Neural crest cell (in vitro differentiated cells): ENCODE measurements at places on chromosomes 5 and 9. TPM values are rescaled to one million over a fixed set of nuclear protein-coding genes. Genes with fewer than 3 reads are reported as not detected.

- peak; percentile 7 for DNase-seq
Observed at GRCh38 chr5:159310511-159310910, 19.8 kb downstream of the IL12B start.

- DNase-seq, result no peak
Observed at GRCh38 chr5:134603059-134603458, 29.6 kb downstream of the SAR1B start.

DNA sequence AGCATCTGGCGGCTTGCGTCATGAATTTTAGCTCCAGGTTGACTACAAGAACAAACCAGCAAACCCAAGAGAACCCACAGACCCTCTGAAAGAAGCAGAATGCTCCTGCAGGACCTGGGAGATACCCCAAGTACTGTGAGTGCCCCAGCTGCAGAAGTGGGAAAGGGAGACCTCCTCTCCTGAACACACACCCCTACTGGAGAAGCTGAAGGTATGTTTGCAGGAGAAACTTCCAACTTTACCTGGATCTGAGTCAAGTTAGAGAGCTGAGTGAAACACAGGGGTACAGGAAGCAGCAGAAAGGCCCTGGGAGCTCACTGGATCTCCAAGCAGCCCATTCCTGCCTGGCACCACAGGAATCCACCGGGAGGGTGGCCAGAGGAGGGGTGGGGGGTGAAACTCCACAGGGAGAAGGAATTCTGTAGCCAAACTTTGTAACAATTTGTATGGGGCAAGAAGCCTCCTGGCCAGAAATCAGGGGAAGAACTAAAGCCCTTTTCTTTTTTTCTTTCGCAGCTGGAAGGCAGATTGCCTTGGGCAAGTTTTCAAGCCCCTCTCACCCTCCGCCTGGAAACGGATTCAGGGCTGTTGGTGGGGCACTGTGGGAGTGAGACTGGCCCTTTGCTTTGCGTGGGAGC, 576.2 kb downstream of the BNC2 start:
- no peak for DNase-seq

DNA sequence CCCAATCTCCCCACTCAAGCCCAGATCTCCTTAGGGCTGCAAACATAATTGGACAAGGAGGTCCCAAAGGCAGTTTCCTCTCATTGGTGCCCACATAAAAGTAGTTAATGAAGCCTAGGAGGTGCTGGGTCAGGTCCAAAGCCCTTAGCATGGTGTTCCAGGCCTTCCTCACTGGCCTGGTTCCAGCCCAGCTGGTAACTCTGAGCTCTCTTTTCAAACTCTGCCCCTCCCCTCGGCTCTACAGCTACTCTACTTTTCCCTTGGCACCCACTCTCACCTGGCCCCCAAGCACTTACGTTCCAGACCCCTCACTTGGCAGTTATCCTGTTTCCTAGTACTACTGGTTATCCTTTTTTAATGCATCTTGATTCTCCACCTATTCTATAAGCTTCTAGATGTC, 9.9 kb downstream of the SEPTIN8 start:
- DNase-seq, result no peak

- DNase-seq, result peak; percentile 30
Observed at GRCh38 chr5:112186401-112186990, 232.6 kb downstream of the EPB41L4A start.

- no peak for DNase-seq
Observed at GRCh38 chr9:69970001-69970533, 73.6 kb upstream of the MAMDC2 start.

DNA sequence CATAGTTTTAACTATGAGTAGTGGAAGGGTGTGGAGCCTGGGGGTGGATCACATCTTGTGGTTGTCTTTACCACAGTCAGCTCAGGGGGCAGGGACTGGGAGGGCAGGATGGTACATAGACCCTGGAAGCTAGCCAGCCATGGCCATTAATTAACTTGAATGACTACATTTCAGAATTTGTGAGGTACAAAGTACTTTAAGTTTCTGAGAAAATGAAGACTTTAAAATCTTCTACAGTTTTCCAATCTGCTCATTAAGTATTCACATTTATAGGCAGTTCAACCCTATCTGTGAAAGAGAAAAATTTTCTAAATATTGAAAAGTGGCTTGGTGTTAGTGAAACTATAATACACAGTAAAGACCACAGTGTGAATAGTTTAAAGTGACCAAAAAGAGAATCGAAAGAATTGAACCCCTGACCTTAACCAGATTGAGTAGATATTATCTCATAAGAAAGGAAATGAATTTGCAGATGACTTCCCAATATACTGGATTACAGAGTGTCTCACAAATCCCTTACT, 234.2 kb upstream of the MEF2C start:
- DNase-seq, result no peak

GRCh38 chr5:161544350-161544765, 2.2 kb downstream of the GABRB2 start:
- peak; percentile 48 for DNase-seq

GRCh38 chr9:118567861-118568260, 801.4 kb downstream of the BRINP1 start:
- no peak for DNase-seq

DNA sequence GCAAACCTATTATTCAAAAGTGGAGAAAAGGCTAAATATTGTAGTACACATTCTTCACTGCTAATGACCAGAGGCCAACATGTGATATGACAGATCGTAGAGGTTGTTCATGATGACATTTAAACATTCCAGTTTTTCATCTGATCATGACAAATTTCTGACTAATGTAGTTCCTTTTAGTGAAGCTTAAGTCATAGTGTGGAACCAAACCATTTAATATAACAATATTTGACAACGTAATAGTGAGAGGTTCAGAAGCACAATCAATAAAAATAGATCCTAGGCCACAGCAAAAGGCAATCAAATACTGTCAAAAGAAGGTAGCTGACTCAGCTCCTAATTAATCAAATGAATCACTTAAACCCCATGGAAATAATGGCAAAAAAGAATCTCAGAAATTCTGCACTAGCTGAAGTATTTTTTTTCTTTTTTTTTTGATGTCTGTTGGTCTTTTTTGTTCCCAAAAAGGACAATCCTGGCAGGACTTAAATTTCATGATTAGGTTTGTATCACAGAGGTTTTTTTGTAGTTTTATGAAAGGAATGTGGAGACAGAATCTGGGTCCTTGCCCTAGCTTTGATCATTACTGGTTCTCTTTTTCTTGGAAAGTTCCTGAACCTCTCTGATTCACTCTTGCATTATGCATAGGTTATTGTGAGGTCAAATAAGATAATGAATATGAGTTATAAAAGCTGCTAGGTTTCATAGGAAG, 795.0 kb downstream of the DTWD2 start:
- no peak for DNase-seq

DNA sequence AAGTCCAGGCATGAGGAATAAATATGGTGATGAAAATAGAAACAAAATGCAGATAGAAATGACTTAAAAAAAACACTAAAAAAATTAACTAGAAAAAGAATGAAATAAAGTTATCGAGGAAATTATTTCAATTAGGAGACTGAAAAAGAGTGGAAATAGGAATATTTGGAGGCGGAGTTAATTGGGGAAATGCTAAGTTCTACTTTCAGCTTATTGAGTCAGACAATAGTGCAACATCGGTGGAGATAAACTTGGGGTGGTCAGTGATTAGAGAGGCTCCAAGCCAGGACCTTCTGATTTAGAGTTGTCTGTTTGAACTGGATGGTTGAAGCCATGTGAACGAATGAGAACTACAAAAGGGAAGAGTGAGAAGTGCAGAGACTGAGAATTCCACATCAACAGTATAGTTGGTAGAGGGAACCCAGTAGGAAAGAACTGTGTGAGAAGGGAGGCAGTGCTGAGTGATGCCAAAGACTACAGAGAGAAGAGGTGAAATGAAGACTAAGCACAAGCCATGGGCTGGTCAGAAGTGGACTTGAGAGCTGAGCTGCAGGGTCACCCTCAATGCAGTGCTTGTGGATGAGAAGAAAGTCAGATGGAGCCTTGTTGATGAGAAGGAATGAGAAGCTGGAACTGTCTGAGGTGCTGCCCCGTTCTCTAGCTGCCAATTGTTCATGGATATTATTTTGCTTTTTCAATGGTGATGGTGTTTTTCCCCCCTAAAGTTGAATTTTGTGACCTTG, 160.7 kb downstream of the ICE1 start:
- DNase-seq, result no peak

- no peak for DNase-seq
Observed at GRCh38 chr5:171647043-171647903, 138.3 kb upstream of the SMIM23 start.

DNA sequence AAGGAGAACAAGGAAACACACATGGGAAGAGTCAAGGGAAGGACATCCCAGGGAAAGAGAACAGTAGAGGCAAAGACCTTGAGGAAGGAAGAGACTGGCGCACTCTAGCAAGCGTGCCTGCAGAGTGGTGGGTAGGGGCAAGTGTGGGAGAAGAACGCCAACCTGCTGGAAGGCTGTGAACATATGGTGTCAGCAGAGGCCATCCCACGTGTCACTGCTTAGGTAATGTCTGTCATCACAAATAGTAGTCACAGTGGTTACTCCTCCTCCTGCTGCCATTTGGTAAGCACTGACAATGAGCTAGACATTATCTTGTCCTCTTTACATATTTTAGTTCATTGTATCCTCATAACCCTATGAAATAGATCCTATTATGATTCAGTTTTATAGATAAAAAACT, 206.4 kb upstream of the TRIM32 start:
- no peak for DNase-seq

- no peak for DNase-seq
Observed at GRCh38 chr5:173886150-173886549, 2.0 kb upstream of the CPEB4 start.

GRCh38 chr9:104319685-104320084, 184.4 kb upstream of the OR13F1 start:
- DNase-seq, result no peak

DNA sequence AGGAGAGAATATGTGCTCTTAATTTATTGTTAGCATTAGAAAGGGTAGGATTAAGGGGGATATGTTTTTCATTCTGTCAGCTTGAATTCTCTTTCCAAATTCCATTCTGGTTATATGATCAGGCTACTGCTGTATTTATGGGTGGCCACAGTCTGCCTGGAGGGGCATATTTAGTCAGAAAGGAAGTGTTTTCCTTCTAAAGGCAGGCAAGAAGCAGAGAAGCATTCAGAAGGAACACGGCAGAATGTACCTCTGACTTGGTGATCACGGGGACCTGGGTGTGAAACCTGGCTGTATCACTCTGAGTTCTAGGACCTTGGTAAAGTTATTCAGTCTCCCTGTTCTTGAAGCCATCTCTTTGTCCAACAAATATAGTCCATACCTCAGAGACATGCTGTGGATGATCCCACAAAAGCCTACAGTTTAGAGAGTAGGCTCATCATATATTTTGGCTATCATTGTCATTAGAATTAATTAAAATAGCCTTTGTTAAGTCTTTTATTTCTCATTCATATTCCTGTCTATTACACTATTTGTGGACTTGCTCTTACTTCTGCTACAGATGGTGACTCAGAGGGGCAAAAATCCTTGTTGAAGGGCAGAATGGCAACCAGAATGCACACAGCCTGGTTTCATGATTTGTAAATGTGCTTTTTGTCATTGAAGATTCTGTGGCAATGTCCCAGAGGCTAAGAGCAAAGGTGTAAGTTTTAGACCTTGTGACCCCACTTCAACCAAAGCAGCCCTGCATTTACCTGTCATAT, 2.7 kb downstream of the TNC start:
- DNase-seq, result no peak

- DNase-seq, result no peak
Observed at GRCh38 chr9:110334183-110334582, 3.5 kb downstream of the TXNDC8 start.

DNA sequence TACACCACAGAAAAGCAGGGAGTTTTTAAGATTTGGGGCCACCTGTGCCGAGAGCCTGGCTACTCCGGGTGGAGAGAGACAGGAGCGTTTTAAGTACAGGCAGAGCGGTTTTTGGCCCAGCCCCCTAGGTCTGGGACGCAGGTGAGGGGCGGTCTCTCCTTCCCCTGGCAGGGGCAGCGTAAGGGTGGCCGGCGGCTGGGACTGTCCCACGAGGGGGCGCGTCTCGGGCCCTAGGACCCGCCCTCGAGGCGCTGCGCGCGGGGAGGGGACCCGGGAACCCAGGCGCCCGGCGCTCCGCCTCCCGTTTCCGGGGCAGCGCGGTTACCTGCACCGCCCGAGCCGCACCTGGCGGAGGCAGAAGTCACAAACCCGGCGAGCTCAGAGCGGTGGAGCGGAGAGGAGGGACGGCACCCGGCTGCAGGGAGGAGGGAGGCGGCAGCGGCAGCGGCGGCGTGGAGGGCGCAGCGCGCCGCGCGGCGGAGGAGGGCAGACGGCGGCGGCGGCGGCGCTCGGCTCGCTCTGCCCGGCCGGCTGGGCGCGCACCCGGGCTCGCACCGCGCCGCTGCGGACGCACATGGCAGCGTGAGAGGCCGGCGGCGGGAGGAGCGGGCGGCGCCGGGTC, at the start of gene WWC1:
WWC1 (plus strand) TSS at position 304 of the 622 bp plus-strand sequence. CDS start 508 bp downstream, outside the sequence.
- DNase-seq, result peak; percentile 59

- DNase-seq, result no peak
Observed at GRCh38 chr9:27765266-27766072, 192.2 kb upstream of the C9orf72 start.

The PCDHGA7 gene
- 0.32 and 0.37 TPM in 2 replicates for total RNA-seq

The PDE6A gene
- not detected in 2 replicates for total RNA-seq

The EXOSC2 gene
- 98.8 and 103 TPM in 2 replicates for total RNA-seq

The SLC6A19 gene
- not detected in 2 replicates for total RNA-seq

The RNF208 gene
- 9.7 and 10.1 TPM in 2 replicates for total RNA-seq

The SPINK7 gene
- not detected in 2 replicates for total RNA-seq

The PCDHGA5 gene
- 0.32 and 0.51 TPM in 2 replicates for total RNA-seq

The CMBL gene
- total RNA-seq, result 22.2 and 24.0 TPM in 2 replicates

The SNCAIP gene
- 10.2 and 11.6 TPM in 2 replicates for total RNA-seq

The TRIM41 gene
- 34.5 and 39.1 TPM in 2 replicates for total RNA-seq

The AHRR gene
- total RNA-seq, result 1.0 and 1.3 TPM in 2 replicates
